Endodermal cell (in vitro differentiated cells): ENCODE measurements at places on chromosomes 4 and X. TPM values are rescaled to one million over a fixed set of nuclear protein-coding genes. Genes with fewer than 3 reads are reported as not detected.

DNA sequence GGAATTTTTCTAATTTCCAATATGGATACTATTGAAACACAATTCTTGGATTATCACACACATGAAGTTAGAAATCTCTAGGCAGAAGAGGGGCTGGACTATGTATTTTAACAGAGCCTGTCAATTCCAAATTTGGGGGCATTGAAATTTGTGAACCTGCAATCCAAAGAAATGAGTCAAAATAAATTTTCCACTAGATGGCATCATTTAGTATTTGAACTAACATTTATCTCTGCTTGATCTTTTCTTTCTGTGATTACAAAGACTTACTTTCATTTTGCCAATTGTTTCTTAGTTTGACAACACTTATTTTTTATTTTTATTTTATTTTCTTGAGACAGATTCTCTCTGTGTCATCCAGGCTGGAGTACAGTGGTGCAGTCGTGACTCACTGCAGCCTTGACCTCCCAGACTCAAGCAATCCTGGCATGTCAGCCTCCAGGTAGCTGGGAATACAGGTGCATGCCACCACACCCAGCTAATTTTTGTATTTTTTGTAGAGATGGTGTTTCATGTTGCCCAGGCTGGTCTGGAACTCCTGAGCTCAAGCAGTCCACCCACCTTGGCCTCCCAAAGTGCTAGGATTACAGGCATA lies 2.7 kb upstream of the PYURF start:
- DNase-seq, result no peak

DNA sequence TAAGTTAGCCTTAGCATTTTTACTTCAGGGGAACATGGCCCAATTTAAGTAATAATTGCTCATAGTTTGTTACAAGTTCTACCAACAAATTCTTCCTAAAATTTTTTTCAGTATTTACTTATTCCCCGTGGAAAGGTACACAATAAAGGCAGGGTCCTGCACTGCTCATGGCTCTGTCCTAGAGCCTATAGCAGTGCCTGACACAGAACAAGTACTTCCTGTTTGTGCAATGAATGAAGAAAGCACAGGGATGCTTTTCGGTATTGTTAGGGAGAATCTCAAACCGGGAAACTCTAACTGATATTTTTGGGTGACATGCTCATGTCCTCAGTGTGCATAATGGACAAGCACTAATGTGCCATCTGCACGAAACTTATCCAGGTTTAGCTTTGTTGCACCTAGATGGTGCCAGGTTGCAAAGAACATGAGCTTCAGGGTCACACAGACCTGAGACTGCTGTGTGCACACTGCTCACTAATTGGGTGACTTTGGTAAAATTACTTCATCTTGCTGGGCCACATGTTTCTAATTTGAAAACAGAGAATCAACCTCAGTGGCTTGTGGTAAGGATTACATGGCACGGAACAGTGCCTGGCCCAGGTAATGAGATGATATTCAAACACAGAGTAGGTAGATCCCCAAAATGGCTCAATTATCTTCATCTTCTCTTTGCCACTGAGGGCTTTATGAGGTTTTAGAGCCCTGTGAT lies 175.8 kb upstream of the NPY2R start:
- DNase-seq, result no peak

DRD5 gene
- 0.11 and 0.20 TPM in 2 replicates for total RNA-seq

DNA sequence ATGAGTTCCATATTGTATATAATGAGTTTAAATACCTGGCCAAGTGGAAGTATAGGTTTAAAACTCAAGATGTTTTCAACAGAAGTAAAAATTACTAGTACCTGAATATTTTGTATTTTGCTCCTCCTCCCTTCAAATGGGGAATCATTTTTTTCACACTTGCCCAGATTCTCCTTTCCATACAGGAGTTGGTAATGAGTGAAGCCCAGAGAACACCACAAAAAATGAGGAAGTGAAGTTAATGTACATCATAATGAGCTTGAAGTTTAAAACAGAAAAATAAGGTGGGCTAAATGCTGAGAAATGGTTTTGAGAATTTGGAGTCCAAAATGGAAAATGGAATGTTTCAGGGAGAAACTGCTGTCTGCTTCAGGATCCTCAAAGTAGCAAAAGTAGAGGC lies 364.8 kb upstream of the EMCN start:
- no peak for DNase-seq

- no peak for DNase-seq
Observed at GRCh38 chr4:5750052-5750945, 39.3 kb downstream of the EVC start.

GRCh38 chrX:118215346-118215745 lies 98.7 kb upstream of the KLHL13 start:
- DNase-seq, result no peak
